PC-3 (cell line): ENCODE measurements at places on chromosomes 5 and 9.
A peak's percentile ranks its signal among the peaks of the same experiment; 100 is the strongest.

GRCh38 chr5:143227301-143227700, 176.2 kb downstream of the NR3C1 start:
- DNase-seq: no peak
- H3K4me3 ChIP-seq: no peak overlapping the region
- H3K36me3 ChIP-seq: no peaks in the 10 kb centered on the region
- H3K27ac ChIP-seq: no peak overlapping the region
- H3K4me1 ChIP-seq: no peaks in the 10 kb centered on the region
- no peaks in the 10 kb centered on the region for H3K27me3 ChIP-seq

DNA sequence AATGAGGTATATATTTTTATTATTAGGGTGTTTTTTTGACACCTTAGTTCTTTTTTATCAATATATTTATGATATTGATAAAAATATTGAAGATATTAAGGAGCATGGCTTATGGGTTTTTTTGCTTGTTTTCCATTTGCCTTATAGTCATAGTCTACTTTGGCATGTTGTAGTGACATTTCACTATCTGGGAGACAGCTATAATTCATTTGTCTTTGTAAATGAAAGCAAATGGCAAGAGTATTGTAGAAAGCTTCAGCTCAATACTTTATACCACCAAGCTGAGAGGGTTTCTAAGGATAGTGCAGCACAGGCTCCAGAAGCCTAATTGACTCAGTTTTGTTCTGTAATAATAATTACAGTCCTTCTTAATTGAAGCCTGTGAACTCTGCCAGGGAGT, 1182.3 kb downstream of the EFNA5 start:
- 0 out of 2 replicates have a peak, but pooled peaks cover 3% of the 10 kb centered on the region for H3K4me1 ChIP-seq
- no peak overlapping the region for H3K4me3 ChIP-seq
- no peak for DNase-seq

DNA sequence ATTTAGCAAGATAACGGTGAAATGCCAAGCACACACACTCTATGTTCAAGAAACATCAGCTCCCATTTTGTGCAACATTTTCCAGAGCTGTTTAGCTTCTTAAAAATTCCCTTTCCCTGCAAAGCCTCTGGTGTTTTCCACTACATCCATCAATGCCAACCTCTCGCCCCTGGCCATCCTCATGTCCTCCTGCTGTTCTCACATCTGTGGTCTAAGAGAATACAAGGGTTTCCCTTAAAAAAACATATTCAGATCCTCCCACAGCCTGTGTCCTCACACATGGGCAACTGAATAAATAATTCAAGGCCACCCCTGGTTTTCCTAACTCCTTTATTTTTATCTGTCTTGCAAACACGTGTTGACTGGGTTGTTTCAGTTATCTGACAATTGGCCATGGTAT, 70.3 kb downstream of the PAPPA start:
- no peaks in the 10 kb centered on the region for H3K36me3 ChIP-seq

GRCh38 chr5:167281925-167282324, 1009.5 kb upstream of the WWC1 start:
- no peak overlapping the region for H3K4me3 ChIP-seq
- no peaks in the 10 kb centered on the region for H3K36me3 ChIP-seq
- no peak for DNase-seq
- no peaks in the 10 kb centered on the region for H3K4me1 ChIP-seq

- H3K27ac ChIP-seq: no peak overlapping the region
- H3K4me3 ChIP-seq: no peak overlapping the region
- no peaks in the 10 kb centered on the region for H3K27me3 ChIP-seq
- DNase-seq: peak; percentile 18
- H3K36me3 ChIP-seq: no peaks in the 10 kb centered on the region
These were observed 112.9 kb downstream of the ST8SIA4 start for GRCh38 chr5:100790170-100790665.
